Hematopoietic multipotent progenitor cell treated with erythropoietin and hydrocortisone succinate and interleukin-3 and kit ligand, for 15 days (in vitro differentiated cells): ENCODE measurements at places on chromosomes 2 and 18.

DNA sequence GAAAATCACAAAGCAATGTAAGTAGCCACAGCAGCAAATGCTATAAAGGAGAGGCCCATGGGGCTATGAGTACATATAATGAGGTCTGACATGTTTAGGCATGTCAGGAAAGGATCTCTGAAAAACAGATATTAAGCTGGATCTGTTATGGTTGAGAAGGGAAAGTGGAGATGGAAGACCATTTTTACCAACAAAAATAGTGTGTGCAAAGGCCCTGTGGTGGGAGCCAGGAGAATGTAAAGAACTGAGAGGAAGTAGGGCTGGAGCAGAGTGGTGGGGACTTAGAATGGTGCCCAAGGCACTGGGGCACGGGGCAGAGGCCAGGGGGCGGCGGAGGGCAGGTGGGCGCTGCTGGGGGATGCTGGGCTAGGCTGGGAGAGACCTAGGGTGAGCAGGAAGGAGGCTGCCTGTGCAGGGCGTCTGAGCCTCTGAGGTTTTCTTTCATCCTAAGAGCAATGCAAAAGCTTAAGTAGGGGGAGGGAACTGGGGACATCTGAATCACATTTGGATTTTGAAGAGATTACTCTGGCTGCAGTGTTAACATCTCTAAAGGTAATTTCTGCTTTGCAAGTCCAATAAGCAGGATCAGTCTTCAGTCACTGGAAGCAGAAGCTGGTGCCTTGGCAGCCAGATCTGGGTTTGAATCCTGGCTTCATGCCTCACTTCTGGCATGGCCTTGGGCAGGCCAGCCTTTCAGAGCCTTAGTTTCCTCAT lies 4.9 kb upstream of the AGFG1 start:
- no peak for DNase-seq

DNA sequence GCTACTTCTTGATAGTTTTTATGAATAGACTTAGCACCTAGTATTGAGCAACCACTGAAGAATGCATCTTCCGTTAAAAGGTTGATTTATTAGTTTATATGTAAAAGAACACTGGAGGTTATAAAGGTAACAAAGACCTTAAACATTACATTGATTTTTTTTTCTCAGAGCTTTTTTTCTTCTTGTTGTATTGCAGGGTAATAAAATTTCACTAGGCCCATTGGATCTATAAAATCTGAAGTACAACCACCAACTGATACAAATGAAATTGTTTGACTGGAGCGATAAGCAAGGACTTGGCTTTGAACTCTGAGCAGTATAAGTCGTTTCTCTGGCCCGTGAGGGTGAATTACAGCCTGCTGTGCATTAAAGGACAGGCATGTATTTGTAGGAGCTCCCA lies 344.0 kb downstream of the LRRTM1 start:
- DNase-seq: no peak

DNA sequence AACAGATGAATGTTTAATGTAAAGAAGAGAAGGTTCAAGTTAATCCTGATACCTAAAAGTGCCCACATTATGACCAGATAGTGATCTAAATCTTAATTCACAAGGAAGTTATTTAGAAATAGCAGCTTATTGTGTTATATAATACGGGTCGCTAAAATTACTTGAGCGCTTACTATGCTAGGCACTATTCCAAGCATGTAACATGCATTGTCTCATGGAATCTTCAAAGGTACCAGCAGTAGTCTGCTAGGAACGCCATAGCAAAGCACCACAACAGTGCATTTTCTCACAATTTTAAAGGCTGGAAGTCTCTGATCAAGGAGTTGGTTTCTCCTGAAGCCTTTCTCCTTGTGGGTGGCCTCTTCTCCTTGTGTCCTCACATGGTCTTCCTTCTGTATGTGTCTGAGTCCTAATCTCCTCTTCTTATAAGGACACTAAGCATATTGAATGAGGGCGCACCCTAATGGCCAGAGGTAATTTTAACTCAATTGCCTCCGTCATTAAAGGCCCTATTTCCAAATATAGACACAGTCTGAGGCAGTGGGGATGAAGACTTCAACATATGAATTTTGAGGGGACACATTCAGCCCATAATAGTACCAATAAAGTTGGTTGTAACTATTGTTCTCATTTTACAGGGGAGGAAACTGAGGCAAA lies 118.4 kb downstream of the LRRC30 start:
- DNase-seq: no peak

GRCh38 chr2:109253217-109253616 lies 124.2 kb downstream of the SH3RF3 start:
- DNase-seq: no peak

DNA sequence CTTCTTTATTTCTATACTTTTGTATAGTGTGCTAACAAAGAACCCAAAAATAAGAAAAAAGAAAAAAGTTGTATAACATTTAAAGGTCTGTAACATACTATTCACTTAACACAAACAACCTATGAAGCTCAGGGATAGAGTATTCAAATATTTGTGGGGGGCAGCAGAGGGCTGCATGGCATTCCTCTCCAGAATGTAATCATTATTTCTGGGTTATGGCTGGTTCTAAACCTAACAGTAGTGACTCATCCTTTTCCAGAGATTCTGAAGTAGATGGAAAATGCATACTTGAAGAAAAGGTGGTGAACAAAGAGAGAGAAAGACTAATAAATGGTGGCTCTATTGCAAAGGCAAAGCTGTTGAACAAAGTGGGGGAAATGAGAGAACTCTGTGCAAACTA lies 249.4 kb downstream of the NRXN1 start:
- no peak for DNase-seq

DNA sequence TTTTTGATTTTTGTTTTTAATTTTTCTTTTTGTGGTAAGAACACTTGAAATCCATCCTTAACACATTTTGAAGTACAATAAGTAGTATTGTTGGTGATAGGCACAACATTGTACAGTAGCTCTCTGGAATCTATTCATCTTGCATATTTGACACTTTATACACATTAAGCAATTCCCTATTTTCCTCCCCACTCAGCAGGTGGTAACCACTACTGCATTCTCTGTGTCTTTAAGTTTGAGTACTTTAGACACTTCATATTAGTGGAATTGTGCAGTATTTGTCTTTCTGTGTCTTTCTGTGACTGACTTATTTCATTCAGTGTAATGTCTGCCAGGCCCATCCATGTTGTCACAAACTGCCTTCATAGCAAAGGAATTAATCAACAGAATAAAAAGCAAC lies 471.7 kb upstream of the CDH20 start:
- no peak for DNase-seq

- no peak for DNase-seq
Measured at GRCh38 chr2:42964439-42965083, 172.2 kb upstream of the HAAO start.

DNA sequence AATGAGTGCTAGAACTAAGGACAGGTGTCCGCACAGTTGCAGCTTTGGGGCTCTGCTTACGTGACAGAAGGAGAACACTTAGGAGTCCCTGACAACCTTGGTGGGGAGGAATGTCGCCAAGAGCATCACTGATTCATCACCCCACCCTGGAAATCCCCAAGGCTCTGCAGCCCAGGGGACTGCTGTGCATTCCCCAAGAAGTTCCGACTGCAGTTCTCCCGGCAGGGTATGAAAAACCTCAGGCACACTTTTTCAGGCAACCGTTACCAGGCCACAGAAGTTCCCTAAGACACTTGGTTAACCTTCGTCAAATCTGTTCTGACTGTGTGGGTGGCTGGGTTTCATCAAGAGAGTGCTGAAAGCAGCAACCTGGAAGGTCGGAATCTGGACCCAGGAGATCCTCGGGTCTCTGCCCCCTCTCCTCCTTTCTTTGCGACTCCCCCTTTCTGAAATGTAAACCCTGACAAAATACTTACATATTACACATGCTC lies 192.1 kb upstream of the CXCR4 start:
- DNase-seq: no peak
